ENCODE measurements at places on chromosomes 12 and 14.

DNA sequence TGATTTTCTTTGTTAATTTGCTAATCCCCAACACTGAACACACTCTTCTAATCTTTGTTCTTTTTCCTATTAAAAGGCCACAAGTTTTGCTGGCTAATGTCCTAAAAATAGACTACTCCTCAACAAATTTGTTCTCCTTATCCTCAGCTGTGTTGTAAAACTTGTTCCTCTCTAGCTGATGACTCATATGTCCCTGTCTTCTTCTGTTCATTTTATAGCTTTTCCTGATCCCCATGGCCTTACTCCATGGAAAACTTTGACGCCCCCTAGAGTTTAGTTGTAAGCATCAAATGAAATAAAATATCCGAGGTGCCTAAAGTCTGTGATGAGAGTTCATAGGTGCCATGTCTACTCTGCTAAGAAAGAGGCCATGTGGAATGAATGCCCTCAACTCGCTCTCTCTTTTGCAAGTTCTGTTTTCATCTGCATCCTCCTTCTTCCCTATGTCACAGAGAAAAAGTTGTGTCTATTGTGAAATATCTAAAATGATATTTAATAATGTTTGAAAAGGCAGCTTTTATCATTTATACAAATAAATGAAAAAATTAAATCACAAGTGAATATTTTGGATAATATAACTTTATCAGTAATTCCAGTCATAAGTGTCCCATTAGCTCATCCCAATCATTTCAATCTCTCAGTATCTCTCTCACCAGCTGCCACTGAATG is 237.9 kb downstream of the IPO8 start:
- no peak overlapping the region for H3K4me3 ChIP-seq
- no peaks in the 10 kb centered on the region for H3K27me3 ChIP-seq
- no peaks in the 10 kb centered on the region for H3K36me3 ChIP-seq
- H3K27ac ChIP-seq: no peak overlapping the region
- no peaks in the 10 kb centered on the region for H3K4me1 ChIP-seq

- no peak overlapping the region for H3K4me3 ChIP-seq
- no peaks in the 10 kb centered on the region for H3K4me1 ChIP-seq
- no peak for DNase-seq
Measured at GRCh38 chr12:65941388-65941787, 117.1 kb downstream of the HMGA2 start.

- peak overlapping the region; percentile 66 for H3K27ac ChIP-seq
- peaks cover 5% of the 10 kb centered on the region for H3K4me1 ChIP-seq
- DNase-seq: no peak
- H3K27me3 ChIP-seq: no peaks in the 10 kb centered on the region
Measured at GRCh38 chr12:2959505-2960389, 550 bp downstream of the TEAD4 start.

DNA sequence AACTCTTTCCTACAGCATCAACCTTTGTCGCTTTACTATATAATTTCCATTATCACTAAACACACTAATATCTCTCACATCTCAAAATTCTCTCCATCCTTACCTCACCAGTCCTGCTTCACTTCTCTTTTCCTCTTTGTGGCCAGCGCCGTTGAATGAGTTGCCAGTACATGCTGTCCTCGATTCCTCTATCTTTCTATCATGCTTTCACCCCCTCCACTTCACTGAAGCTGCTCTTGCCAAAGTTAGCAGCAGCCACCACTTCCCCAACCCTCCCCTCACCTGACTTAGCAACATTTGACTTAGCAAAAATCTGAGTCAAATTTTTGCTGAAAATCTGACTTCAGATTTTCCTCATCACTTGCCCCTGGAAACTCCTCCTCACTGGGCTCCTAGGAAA is 210.4 kb downstream of the ANO6 start:
- peaks cover 6% of the 10 kb centered on the region for H3K36me3 ChIP-seq
- H3K4me3 ChIP-seq: no peak overlapping the region
- H3K27ac ChIP-seq: no peak overlapping the region
- H3K4me1 ChIP-seq: no peaks in the 10 kb centered on the region
- DNase-seq: no peak

DNA sequence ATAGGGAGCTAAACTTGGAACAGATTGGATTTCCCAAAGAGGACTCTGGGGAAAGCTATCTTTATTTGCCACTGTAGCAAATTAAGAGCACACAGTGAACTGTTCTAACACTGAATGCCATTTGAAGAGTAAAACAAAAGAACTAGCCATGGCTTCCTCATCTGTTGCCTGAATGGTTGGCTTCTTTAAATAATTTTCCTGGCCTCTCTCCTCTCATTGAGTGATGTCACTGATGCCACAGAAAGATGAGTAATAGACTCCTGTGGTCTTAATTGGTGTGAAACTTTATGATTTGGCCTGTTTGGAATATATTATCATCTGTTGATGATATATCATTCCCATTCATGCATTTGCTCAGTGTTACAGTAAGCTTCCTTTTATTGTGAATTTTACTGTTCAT is 42.5 kb downstream of the WDR20 start:
- no peak overlapping the region for H3K27ac ChIP-seq
- no peaks in the 10 kb centered on the region for H3K36me3 ChIP-seq
- H3K4me1 ChIP-seq: no peaks in the 10 kb centered on the region

GRCh38 chr12:104416585-104416984 is 40.2 kb upstream of the CHST11 start:
- no peak for DNase-seq
- H3K36me3 ChIP-seq: no peaks in the 10 kb centered on the region
- no peaks in the 10 kb centered on the region for H3K27me3 ChIP-seq
- no peak overlapping the region for H3K27ac ChIP-seq
- no peak overlapping the region for H3K4me3 ChIP-seq

- H3K27ac ChIP-seq: peak overlapping the region; percentile 80
- H3K4me3 ChIP-seq: no peak overlapping the region
- H3K27me3 ChIP-seq: no peaks in the 10 kb centered on the region
- peak; percentile 87 for DNase-seq
- H3K36me3 ChIP-seq: no peaks in the 10 kb centered on the region
Measured at GRCh38 chr14:100532906-100533655, 54.1 kb downstream of the BEGAIN start.

- no peak for DNase-seq
- no peak overlapping the region for H3K27ac ChIP-seq
- no peaks in the 10 kb centered on the region for H3K4me1 ChIP-seq
- H3K27me3 ChIP-seq: no peaks in the 10 kb centered on the region
- H3K4me3 ChIP-seq: no peak overlapping the region
- no peaks in the 10 kb centered on the region for H3K36me3 ChIP-seq
Measured at GRCh38 chr14:42860371-42860770, 1253.7 kb downstream of the LRFN5 start.

DNA sequence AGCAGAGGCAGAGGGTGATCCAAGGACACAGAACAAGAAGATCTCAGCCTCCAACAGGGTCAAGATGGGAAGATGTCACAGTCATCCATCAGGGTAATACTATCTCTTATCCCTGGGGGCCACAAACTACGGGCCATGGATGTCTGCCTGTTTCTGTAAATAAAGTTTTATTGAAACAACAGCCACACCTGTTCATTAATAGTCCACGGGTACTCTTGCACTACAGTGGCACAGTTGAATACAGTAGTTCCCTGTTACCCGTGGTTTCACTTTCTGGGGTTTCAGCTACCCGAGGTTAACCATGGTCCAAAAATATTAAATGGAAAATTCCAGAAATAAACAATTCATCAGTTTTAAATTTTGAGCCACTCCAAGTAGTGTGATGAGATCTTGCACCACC is 65.9 kb downstream of the BCL11B start:
- no peak overlapping the region for H3K27ac ChIP-seq
- H3K4me3 ChIP-seq: no peak overlapping the region
- H3K4me1 ChIP-seq: no peaks in the 10 kb centered on the region
- H3K27me3 ChIP-seq: no peaks in the 10 kb centered on the region
- no peaks in the 10 kb centered on the region for H3K36me3 ChIP-seq

- no peaks in the 10 kb centered on the region for H3K36me3 ChIP-seq
- H3K27me3 ChIP-seq: no peaks in the 10 kb centered on the region
- no peak overlapping the region for H3K27ac ChIP-seq
- DNase-seq: no peak
- H3K4me3 ChIP-seq: no peak overlapping the region
Measured at GRCh38 chr12:104738776-104739642, 219.1 kb downstream of the SLC41A2 start.

DNA sequence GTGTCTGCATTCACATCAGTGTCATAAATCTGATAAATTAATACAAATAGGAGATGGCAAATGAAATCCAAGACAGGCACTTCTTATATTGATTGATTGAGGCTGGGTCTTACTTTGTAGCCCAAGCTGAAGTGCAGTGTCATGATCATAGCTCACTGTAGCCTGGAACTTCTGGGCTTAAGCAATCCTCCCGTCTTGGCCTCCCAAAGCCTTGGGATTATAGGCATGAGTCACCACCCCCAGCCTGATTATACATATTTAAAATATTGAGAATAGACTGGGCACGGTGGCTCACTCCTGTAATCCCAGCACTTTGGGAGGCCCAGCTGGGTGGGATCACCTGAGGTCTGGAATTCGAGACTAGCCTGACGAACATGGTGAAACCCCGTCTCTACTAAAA is 51.3 kb downstream of the MARK3 start:
- no peaks in the 10 kb centered on the region for H3K4me1 ChIP-seq
- H3K4me3 ChIP-seq: no peak overlapping the region
- H3K36me3 ChIP-seq: no peaks in the 10 kb centered on the region
- H3K27ac ChIP-seq: no peak overlapping the region
- DNase-seq: no peak
- H3K27me3 ChIP-seq: no peaks in the 10 kb centered on the region

DNA sequence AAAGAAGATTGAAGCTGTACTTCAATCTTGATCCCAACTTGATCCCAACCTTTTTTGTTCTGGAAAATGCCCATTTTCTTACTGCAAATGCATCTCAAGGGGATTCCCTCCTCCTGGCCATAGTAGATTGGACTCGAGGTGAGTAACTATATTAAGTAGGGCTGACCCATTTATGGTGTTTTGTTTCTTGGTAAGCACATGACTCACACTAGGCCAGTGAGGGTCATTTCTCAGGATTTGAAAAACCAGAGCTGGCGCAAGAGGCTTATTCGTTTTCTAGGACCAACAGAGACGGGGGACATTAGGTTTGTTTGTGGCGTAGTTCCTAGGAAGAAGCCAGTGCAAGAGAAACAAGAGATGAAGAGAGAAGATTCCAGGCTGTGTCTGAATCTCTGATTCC is 51.4 kb downstream of the MRPL42 start:
- H3K4me1 ChIP-seq: no peaks in the 10 kb centered on the region
- no peak for DNase-seq
- no peaks in the 10 kb centered on the region for H3K27me3 ChIP-seq
- no peak overlapping the region for H3K27ac ChIP-seq
- H3K4me3 ChIP-seq: no peak overlapping the region
- H3K36me3 ChIP-seq: no peaks in the 10 kb centered on the region

- no peak overlapping the region for H3K27ac ChIP-seq
- H3K4me1 ChIP-seq: no peaks in the 10 kb centered on the region
- no peaks in the 10 kb centered on the region for H3K36me3 ChIP-seq
- H3K4me3 ChIP-seq: no peak overlapping the region
Measured at GRCh38 chr14:65483647-65484046, 71.1 kb downstream of the FUT8 start.

GRCh38 chr14:35989736-35990135 is 163.6 kb downstream of the BRMS1L start:
- no peak overlapping the region for H3K4me3 ChIP-seq
- DNase-seq: no peak
- H3K27me3 ChIP-seq: no peaks in the 10 kb centered on the region
- no peaks in the 10 kb centered on the region for H3K36me3 ChIP-seq

DNA sequence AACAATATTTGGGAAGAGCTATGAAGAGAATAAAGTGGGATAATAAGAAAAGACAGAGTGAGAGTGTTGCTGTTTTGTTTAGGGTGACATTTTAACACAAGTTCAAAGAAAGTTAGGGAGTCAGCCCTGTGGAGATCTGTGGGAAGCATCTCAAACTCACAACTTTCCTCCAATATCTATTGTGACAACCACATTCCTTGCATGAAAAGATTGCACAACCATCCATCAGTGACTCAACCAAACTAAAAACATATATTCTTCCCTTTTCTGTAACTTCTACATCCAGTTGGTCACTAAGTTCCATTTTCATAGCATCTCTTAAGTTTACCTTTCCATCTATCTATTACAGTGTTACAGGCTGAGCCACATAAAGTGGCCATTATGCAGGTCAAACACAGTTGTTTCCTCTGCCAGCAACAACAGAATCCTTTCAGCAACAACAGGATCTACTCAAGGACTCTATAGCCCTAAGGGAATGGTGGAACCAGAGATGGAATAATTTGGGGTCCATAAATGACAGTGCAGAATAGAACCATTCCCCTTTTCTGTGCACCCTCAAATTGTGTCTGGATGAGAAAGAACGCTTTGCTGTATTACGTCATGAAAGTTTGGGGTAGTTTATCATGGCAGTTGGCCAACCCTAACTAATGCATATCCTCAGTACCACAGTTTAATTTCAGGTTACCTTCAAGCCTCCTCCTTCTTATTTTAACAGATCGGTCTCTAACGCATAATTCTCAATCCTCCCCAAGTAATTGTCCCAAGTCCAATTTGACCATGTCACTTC is 118.8 kb downstream of the ST8SIA1 start:
- DNase-seq: no peak
- H3K27ac ChIP-seq: no peak overlapping the region
- no peaks in the 10 kb centered on the region for H3K27me3 ChIP-seq
- no peak overlapping the region for H3K4me3 ChIP-seq

DNA sequence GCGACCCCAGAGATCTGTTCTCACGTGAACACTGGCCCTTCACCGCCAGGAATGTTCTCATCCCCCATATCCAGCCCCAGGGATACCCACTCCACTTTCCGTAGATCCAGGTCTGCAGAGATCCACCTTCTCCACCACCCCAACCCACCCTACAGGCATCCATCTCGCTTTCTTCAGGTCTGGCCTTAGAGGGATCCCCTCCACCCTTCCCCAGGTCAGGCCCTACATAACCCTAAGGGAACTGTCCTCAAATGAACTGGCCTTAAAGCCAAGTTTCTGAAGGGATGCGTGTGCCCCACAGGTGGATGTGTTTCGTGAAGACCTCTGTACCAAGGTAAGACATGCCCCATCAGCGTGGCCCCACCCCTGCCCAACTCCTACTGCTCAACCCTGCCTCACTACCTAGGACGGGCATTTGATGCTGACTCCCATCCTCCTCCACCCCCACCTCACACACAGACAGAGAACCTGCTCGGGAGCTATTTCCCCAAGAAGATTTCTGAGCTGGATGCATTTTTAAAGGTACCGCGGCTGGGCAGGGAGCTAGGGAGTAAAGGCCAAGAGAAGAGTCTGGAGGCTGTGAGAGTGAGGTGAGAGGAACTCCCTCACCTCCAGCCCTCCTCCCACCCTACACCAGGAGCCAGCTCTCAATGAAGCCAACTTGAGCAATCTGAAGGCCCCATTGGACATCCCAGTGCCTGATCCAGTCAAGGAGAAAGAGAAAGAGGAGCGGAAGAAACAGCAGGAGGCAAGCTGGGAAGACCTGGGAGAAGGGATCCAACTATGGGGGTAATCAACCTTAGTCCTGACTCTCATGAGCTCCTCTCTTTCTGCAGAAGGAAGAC is 912 bp downstream of the PSME1 start:
- peak overlapping the region; percentile 99 for H3K4me3 ChIP-seq
- H3K36me3 ChIP-seq: no peaks in the 10 kb centered on the region
- DNase-seq: no peak

All from breast epithelium (tissue), 4 donors.